ENCODE measurements at places on chromosomes 3 and 15. TPM values are rescaled to one million over a fixed set of nuclear protein-coding genes. Genes with fewer than 3 reads are reported as not detected.

DNA sequence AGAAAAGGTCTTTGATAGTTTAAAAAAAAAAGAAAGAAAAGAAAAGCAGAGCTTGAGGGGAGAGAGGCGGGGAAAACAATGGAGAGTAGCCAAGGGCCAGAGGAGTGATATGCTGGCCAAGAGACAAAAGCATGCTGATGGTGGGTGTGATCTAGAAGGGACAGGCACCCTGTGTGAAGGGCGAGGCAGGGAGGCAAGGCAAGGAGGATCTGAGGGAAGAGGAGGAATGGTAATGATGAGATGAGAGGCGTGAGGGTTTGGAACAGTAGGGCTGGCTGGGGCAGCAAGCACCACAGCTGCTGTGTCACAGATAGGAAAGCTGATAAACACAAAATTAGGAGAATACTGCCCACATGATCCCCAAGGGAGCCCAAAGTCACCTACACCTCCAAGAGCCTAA, 65.5 kb downstream of the LARS2 start:
- DNase-seq: no peak

PLSCR5 gene
- not detected for total RNA-seq

SPTBN5 gene
- total RNA-seq: not detected

- DNase-seq: no peak
Observed at GRCh38 chr3:190217081-190217480, 96.4 kb upstream of the P3H2 start.

THOC7 gene
- 81.8 TPM for total RNA-seq

- no peak for DNase-seq
Observed at GRCh38 chr15:58487041-58487723, 55.4 kb downstream of the LIPC start.

GRCh38 chr15:99101501-99101900, 3.4 kb upstream of the SYNM start:
- DNase-seq: no peak

LRRC31 gene
- not detected for total RNA-seq

DNA sequence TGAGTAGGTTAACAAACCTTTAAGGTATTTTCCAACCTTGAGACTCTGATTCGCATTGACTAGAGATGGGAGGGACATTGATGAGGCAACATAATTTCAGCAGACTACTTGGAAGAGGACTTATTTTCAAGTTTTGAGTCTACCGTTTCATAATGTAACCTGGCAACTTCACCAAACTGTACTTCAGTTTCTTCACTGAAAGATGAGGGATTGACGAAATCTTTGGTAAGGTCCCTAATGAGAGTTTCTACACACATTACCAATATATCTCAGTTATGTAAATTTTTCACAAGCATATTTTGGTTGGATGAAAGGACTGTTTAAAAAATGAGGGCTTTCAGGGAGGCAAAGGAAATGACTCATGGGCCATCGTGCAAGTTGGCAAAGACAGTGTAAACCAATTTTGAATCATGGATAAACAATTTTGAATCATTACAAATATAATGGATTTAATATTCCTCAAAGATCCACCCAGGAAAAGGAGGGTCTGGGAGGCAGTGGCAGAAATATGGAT, 28.7 kb upstream of the SEMA6D start:
- peak; percentile 28 for DNase-seq

- DNase-seq: no peak
Observed at GRCh38 chr3:160103397-160103796, 114.8 kb downstream of the IL12A start.

DNA sequence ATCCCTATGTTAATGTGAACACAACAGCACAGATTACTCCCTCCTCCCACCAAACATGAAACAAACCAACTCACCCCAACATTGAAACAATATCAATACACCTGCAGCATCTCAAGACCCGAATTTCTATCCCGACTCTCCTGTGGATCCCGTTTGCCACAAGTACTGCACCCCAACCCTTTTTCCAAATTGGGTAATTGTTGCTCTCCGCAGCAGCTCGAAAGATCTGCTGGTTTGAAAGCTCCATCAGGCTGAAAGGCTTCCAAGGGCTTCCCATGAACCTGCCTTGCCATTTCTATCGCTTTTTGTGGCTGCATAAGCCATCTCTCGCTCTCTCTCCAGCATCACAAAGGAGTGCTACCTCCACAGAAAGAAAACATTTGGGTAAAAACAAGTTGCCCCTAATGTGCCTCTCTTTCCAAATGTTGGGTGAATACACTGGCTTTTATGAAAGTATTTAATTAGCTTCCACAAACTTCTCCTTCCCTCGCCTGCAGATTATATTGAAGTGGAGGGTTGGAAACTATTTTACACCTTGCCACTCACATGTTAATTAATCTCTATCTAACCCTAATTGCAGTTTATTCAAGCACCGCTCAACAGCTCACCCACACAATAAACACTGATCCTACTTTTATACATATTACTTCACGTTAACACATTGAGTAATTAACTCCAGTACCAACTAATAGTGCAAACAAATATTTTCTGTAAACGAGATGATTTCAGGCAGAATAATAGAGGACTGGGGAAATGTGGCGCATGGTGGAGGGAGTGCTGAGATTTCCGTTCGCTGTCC, 2.5 kb upstream of the FEZF2 start:
- DNase-seq: no peak

DNA sequence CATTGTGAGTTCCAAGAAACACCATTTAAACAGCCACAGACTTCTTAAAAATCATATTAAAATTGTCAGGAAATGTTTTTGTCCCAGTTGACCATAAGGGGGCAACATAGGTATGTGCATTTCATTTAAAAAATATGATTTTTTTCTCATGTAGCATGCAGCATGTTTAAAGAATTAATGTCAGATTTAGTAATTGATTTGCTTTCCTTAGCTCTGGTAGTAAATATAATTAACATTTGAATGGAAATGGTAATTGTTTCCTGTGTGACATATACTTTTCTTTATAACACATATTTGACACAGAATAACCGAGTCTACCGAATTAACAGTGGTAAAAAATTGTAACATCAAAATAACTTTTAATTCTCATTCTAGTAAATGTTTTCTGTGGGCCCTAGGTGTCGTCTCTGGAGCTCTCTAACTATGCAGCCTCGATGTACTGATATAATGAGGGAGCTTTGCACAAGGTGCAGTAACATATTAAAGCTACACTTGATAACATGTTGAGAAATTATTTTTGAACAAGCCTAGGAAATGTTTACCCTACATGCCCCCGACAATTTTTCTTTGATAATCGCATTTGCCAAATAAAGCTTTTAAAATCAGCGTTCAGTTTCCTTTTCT, 34.9 kb downstream of the NXPE3 start:
- no peak for DNase-seq

DNA sequence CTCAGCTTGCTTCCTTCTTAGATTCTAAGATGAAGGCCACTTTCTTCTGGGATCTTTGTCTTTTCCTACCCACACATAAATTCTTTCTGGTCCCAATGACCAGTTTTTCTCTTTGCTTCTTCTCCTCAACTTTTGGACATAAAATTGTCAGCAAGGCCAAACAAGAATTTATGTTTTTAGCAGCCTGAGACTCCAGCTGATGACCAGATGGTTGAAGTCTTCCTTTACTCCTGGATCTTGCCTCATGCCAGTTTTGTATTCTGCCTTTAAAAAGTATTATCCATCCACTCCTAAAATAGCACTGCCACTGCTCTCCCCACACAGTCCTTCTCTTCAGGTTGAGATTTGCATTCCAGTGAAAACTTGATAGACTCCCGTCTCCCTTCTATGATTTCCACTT, 236.0 kb downstream of the VPS13C start:
- DNase-seq: no peak

DNA sequence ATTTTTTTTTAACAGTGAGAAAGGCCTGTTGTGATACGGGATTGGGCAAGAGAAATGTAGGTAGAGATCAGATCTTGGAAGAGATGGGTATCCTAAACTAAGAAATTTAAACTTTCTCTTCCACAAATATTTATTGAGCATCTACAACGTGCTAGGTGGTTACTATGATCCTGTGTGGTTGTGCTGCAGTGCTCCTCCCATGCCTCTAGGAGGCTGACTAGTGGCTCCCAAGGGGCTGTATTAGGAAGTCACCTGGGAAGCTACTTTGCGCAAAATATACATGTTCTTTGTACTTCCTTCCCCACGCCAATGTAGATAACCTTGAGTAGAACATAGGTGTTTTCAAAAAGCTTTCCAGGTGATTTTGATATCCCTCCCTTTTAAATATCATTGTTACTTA, 27.2 kb downstream of the USP3 start:
- DNase-seq: no peak

DNA sequence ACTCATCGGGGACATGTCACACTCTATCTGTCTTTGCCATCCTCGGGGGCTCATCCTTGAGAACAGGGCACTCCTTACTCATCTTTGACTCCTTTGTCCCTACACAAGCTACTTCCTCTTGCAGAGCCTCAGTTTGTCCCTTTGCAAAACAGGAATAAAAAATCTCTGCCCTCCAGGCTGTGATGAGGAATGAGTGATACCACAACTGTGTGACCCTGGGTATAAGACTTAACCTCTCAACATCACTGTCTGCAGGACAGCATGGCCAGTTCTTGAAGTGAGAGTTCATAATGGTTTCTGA, 48.5 kb downstream of the IQSEC1 start:
- no peak for DNase-seq

PLAAT1 gene
- total RNA-seq: 11.6 TPM

GRCh38 chr15:90889736-90890456, 5.6 kb downstream of the FES start:
- no peak for DNase-seq

GRCh38 chr3:17980863-17981262, 238.4 kb upstream of the TBC1D5 start:
- DNase-seq: no peak

- DNase-seq: peak; percentile 71
Observed at GRCh38 chr3:179898024-179898423, 138.7 kb downstream of the PEX5L start.

DNA sequence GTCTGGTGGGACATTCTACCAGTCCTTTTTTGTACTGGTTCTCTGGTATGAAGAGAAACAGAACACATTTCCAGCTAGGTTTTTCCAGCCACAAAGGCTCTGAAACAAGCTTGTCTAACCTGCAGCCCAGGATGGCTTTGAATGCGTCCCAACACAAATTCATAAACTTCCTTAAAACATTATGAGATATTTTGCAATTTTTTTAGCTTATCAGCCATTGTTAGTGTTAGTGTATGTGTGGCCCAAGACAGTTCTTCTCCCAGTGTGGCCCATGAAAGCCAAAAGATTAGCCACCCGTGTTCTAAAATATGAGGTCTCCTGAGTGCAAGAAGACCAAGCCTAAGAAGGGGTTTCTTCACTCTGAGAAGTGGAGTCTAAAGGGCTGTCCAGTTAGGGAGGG, 18.4 kb upstream of the TIMP4 start:
- DNase-seq: no peak

TMEM158 gene
- total RNA-seq: 8.3 TPM

DNA sequence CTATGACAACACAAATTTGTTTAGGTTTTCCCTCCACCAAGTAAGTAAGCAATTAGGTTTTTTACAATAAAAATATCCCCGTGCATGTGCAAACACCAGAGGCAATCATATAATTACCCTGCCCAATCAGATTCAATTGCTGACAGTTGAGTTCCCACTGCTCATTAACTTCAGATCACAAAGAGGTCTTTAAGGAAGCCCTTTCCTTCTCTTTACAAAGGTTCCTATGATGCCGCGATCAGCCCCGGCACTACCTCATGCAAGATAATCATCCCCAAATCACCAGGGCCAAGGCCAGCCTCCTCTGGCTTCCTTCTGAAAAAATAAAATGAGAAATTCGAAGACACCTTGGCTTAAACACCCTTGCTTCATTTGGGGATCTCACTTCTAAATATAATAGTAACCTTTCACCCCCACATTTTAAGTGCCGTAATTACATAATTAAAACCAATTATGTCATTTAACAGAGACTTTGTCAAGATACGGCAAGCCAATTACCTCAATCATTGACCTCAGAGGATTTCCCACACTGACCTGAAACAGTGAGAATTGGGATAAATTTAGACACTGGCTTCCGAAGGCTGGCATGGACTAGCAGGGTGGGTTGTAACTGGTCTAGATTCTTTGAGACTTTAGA, 121.3 kb upstream of the WNT5A start:
- no peak for DNase-seq

DNA sequence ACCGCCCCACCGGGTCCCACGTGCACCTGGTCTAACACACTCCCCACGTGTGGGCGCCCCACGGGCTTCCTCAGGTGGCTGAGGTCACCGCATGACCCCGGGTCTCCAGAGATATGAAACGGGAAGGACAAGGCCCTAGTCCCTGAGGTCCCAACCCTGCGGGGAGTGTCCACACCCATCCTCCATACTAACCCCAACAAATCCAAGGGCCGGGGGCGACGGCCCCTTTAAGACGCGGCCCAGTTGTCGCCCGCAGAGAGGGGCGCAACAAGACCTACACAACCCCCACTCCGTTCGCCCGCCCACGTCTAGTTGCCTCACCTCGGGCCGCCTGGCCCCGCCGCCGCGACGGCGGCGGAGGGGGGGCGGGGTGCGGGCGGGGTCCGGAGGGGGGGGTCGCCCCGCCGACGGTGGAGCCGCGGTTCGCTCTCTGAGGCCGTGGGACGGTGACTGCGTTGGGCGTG, 396 bp downstream of the INO80 start:
- DNase-seq: peak; percentile 11

- no peak for DNase-seq
Observed at GRCh38 chr3:25433106-25433505, 5.0 kb downstream of the RARB start.

NR2E3 gene
- total RNA-seq: not detected

DNA sequence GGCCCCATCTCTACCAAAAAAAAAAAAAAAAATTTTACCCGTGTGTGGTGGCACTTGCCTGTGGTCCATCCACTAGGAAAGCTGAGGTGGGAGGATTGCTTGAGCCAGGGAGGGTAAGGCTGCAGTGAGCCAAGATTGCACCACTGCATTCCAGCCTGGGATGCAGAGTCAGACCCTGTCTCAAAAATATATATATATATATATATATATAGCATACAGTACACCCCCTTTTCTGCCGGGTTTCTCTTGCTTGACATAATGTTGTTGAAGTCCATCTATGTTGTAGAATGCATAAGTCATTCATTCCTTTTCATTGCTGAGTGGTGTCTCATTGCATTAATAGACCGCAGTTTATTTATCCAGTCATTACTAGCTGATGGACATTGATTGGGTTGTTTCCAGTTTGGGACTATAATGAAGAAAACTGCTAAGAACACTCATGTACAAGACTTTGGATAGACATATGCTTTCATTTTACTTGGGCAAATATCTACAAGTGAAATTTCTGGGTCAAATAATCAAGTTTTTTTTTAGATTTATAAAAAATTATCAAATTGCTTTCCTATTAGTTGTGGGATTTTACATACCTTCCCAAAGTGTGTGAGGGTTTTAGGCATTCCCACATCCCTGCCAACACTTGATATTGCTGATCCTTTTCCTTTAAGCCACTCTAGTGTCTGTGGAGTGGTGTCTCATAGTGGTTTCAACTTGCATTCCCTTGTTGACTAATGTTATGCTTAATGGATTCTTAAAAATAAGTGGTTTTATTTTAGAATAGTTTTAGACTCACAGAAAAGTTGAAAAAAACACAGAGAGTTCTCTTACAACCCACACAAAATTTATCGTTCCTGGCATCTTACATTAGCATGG, 2.1 kb upstream of the PRR20G start:
- peak; percentile 32 for DNase-seq

- DNase-seq: no peak
Observed at GRCh38 chr15:71449363-71449762, 334.1 kb downstream of the THSD4 start.

Data from H4 (cell line).